ENCODE measurements at places on chromosomes 2 and 18.
A peak's percentile ranks its signal among the peaks of the same experiment; 100 is the strongest.

DNA sequence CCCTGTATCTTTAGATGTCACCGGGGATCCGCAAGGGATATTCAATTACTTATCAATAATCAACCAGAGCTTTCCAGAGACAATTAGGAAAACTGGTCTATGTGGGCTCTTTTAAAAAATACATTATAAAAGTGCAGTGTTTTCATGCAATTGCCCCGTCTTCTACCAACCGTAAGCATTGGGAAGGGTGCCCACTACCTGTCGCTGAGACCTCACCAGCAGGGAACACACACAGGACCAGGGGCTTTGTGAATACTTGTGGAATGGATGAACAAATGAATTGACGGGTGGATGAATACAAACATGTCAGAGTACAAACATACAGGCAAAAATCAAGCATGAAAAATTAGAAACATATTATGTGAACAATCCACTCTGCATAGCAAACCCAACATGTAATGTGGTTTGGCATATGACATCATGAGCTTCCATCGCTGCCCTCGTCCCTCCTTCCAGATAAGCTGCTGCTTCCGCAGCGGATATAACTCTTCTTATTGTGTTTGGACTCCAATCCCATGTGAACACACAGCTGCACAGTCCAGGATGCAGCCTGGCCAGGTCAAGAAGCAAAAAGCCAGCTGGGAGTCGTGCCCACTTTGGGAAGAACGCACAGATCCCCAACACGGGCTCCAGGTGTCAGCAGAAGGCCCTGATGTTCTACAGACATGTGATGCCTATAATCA, 5.3 kb downstream of the FHL2 start:
- no peak for DNase-seq

GRCh38 chr2:45707006-45707405, 55.5 kb downstream of the PRKCE start:
- no peak for DNase-seq

GRCh38 chr2:7844414-7844965, 837.4 kb upstream of the ID2 start:
- DNase-seq: no peak

GRCh38 chr2:100235098-100235497, 87.2 kb downstream of the LONRF2 start:
- DNase-seq: no peak

DNA sequence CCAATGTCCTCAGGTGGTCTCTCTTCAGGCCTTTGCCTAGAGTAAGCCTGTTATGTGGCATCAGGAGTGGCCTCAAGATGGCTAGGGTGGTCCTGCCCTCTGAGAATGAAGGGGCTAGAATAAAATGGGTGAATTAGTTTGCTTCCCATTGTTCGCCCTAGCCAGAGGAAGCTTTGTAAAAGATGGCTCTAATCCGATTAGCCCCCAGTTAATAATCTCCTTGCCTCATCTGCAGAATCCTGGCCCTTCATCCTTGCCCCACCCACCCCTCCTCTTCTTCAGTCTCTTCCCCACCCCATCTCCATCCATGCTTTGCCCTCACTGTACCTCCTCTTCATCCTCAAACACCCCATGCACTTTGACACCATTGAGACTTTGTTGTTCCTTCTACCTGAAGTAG, 57.4 kb upstream of the LGALSL start:
- no peak for DNase-seq

GRCh38 chr2:74762789-74763188, 71.1 kb upstream of the HK2 start:
- DNase-seq: no peak

DNA sequence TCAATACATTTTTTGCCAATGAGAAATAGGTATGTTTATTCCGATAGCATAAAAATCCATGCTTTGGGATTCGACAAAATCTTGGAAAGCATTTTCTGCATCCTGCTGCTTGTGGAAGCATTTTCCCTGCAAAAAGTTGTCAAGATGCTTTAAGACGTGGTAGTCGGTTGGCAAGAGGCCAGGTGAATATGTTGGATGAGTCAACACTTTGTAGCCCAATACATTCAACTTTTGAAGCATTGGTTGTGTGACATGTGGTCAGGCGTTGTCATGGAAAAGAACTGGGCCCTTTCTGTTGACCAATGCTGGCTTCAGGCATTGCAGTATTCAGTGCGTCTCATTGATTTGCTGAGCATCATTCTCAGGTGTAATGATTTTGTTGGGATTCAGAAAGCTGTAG, 764.5 kb downstream of the TRIB2 start:
- no peak for DNase-seq

GRCh38 chr2:68857202-68857845, 13.9 kb downstream of the BMP10 start:
- DNase-seq: no peak

DNA sequence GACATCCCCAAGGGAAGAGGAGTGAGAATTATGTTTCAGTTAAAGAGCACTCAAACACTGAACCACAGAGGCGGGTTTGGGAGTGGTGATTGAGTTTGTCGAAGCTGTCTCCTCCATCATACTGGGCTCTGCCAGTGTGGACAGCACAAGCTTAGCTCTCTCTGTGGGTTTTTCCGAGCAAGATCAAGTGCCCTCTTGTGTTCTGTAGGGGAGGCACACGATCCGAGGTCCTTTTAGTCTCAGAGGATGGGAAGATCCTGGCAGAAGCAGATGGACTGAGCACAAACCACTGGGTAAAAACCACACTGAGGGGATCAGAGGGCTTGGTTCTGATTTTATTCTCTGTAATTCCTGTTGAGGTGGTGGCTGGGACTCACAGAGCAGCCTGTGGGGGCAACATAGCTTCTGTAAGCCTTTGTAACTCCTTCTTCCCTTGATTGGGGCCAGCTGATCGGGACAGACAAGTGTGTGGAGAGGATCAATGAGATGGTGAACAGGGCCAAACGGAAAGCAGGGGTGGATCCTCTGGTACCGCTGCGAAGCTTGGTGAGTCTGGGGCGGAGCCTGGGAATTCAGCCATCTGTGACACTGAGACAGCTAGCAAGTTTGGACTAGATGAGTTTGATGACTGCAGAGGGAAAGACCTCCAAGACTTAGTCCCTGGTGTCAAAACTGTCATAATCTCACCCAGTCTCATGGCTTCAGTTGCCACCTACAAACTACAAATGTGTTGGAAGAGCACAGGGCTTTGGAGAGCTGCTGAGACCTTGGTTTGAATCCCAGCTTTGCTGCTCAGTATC, 2.0 kb downstream of the NAGK start:
- DNase-seq: peak; percentile 32

- no peak for DNase-seq
Observed at GRCh38 chr2:131049150-131049718, 44.0 kb downstream of the FAM168B start.

DNA sequence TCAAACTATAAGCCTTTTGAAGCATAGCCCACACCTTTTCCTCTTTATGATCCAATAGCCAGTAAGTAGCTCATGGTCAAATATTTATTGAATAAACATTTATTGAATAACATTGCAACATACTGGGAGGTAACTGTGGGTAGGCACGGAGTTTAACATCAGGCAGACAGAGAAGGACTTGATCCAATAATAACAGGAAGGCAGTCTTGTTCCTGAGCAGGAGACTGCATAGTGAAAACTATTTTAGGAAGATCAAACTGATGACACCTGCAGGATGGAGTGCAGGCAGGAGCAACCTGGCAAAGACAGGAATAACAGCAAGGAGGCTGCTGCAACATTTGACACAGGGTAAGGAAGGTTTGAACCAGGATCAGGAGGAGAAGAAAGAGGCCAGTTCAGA, 3.1 kb upstream of the DCTN1 start:
- DNase-seq: no peak

- no peak for DNase-seq
Observed at GRCh38 chr18:63779386-63779785, 4.2 kb downstream of the SERPINB7 start.

DNA sequence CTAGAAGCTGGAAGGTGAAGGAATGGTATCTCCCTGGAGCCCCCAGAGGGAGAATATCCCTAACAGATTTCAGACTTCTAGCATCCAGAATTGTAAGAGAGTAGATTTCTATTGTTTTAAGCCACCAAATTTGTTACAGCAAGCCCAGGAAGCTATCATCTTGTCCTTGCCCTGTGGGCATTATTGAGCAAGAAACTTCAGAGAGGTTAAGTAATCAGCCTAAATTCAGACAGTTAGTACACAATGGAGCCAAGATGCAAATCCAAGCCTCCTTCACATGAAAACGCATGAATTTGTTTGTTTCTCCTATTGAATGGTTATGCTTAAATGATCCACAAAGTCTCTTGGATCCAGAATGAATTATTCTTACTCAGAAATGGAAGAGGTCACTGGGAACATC, 55.2 kb upstream of the TRIB2 start:
- no peak for DNase-seq

DNA sequence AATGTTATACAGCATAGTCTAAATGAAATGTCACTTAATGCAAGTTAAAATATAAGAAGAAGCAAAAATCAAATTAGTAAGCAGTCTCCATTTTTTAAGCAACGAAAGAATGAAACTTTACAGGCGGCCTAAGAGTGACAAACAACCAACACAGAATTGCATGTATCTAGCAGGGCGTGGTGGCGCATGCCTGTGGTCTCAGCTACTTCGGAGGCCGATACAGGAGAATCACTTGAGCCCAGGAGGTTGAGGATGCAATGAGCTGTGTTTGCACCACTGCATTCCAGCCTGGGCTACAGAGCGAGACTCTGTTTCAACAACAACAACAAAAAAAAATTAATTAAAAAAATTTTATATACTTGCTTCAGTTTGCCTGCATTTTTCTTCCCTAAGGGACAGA, 16.6 kb downstream of the RBMS1 start:
- DNase-seq: no peak

DNA sequence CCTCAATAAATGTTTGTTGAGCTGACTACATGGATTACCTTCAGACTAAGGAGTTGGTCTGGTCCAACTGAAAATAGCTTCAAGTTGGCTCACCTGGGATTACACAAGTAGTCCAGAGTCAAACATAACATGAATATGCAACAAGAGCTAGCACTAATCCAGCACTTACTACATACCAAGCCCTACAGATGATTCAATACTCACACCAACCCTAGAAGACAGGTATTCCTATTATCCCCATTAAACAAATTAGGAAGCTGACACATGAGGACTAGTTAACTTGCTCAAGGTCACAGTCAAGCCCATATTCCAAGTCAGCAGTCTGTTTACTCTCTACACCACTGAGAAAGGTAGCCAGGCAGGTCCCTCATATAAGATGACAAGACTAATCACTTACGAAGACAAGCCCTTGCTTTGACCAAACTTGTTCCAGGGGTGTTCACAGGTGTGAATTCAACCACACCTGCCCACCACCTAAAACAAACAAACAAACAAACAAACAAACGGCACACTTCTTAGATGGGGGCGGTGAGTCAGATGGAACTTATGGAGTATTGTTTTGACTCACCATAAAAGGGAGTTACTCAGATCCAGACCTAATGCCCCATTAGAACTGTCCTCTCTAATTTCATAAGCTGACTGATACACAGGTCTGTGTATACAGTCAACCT, 29.1 kb downstream of the TMEM131 start:
- no peak for DNase-seq

DNA sequence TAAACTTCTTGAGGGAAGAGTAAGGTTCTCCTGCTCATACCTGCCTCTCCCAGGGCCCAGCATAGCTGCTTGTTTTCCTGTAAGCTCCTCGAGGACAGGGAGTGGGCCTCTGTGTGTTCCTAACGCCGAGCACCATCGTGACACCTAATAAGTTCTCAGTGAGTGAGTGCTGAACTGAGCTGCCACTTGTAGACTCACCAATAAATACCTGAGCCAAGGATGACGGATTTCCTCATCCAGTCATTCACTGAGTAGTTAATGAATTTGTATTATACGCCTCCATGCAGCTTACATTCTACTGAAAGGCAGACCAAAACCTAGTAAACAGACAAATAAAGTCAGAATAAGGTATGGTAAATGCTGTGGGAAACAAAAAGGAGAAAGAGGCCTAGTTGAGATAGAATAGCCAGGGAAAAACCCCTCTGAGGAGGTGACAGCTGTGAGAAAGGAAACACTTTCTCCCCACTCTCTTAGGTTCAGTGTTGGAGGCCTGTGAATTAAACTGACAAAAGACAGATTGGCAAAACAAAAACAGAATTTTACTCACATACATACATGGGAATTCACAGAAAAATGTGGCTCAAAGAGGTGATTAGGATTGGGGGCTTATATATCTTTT, 138.6 kb downstream of the B3GNT2 start:
- DNase-seq: no peak

DNA sequence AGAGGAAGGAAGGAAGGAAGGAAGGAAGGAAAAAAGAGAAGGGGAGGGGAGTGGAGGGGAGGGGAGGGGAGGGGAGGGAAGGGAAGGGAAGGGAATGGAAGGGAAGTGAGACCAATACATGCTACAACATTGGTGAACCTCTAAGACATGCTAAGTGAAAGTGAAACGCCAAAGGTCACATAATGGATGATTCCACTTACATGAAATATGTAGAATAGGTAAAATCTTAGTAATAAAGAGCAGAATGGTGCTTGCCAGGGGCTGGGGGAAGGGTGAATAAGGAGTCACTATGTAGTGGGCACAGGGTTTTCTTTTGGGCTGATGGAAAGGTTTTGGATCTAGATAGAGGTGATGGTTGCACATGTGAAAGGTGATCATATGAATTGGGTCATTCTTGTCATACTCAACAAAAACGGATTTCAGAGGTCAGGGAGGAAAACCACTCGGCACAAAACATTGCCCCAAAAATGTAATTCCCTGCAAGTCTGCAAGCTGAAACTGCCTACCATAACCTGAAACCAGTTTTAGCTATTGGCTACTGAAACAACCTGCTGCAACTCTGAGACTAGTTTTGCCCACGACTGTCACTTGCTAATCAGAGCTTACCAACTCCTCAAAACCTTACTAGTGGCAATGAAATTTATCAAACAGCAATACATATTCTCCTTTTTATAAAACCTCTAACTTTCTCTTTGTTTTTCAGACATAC, 59.2 kb downstream of the CCDC141 start:
- no peak for DNase-seq

- DNase-seq: peak; percentile 62
Observed at GRCh38 chr2:214410918-214411554, at the start of gene VWC2L. Gene VWC2L, plus strand, starts transcription at chr2:214411054. Its CDS starts 3,140 bp downstream, at chr2:214414194.

Data from SK-N-DZ (cell line).